CD8-positive, alpha-beta T cell (primary cell): ENCODE measurements at places on chromosomes 1 and 21.

GRCh38 chr1:18299441-18300338 lies 181.0 kb upstream of the KLHDC7A start:
- no peak for DNase-seq

DNA sequence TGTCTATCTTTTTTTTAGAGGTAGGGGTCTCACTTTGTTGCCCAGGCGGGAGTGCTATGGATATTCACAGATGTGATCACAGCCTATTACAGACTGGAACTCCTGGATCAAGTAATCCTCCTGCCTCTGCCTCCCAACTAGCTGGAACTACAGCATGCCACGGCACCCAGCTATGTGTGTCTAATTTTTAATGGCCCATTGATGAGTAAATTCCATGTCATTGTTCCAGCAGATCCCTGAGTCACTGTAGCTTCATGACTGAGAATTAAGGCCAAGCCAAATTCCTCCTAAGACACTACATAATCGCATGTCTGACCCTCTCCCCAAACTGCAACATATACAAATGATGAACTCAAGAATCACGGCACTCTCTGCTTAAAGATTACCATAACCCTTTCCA lies 84.2 kb upstream of the RGS2 start:
- DNase-seq = no peak

DNA sequence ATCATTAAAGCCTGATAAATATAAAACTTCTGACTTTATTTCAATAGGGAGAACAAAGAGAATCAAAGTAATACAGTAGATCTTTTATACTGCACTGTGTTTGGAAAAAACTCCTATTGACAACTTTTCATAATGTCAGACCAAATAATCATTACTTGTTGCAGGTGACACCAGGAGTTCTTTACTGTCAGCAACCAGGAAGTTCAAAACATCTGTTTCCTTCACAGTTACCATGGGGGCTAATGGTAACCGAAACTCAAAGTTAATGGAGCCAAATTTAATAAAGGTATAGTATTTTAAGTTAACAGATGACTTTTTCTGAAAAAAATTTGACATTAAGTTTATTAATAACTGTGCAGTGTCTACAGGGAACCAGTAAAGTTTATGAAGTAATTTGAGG lies 10.6 kb downstream of the EFCAB7 start:
- DNase-seq = no peak

- no peak for DNase-seq
Observed at GRCh38 chr1:63674238-63674864, 81.1 kb downstream of the PGM1 start.

- DNase-seq = peak; percentile 17
Observed at GRCh38 chr21:46153247-46154154, 1.9 kb downstream of the FTCD start.

GRCh38 chr21:26374817-26375216 lies 198.3 kb downstream of the CYYR1 start:
- DNase-seq = no peak

- no peak for DNase-seq
Observed at GRCh38 chr1:178183796-178184195, 89.9 kb downstream of the RASAL2 start.

DNA sequence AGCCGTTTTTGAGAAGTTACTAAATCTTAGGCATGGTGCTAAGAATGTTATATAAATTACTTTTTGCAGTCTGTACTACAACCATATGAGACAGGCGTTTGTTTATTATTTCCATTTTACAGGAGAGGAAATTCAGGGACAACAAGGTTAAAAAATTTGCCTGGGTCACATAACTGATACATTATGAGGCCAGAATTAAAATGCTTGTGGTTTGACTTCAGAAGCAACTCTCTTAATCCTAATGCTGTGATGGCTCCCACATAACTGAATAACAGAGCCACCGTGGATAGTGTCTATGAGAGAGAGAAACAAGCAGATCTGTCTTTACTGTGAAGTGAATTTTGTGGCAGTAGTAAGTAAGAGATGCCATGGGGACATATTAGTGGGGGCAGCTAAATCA lies 184.9 kb downstream of the NCAM2 start:
- DNase-seq = no peak

DNA sequence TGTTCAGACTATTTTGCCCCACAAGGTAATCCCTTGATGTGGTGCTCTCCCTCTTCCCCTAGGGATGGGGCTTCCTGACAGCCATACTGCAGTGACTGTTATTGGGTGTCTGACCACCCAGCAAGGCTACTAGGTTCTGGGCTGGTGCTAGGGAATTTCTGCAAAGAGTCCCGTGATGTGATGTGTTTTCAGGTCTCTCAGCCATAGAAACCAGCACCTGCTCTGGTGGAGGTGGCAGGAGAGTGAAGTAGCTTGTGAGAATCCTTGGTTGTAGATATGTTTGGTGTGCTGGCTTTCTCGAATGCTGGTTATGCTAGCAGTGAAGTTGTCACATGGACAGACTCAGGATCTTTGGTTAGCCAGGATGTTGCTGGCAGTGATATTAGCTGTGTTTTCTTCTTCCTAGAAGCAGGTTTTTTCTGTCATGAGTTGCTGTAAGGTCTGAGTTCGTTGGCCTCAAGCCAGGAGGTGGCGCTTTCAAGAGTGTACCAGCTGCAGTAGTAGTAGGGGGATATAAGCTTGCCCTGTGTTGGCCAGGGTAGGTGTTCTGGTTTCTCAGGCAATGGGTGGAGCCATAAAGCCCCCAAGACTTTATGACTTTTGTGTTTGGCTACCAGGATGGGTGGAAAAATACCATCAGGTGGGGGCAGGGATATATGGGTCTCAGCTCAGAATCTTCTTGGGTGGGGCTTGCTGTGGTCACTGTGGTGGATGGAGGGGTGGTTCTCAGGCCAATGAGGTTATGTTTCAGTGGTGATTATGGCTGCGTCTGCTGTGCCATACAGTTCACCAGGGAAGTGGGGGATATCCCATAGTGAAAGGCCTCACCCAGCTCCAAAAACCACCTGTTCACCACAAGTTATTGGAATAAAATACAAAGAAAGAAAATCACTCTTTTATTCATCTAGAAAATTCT lies 1112.3 kb downstream of the KCNT2 start:
- DNase-seq = no peak

DNA sequence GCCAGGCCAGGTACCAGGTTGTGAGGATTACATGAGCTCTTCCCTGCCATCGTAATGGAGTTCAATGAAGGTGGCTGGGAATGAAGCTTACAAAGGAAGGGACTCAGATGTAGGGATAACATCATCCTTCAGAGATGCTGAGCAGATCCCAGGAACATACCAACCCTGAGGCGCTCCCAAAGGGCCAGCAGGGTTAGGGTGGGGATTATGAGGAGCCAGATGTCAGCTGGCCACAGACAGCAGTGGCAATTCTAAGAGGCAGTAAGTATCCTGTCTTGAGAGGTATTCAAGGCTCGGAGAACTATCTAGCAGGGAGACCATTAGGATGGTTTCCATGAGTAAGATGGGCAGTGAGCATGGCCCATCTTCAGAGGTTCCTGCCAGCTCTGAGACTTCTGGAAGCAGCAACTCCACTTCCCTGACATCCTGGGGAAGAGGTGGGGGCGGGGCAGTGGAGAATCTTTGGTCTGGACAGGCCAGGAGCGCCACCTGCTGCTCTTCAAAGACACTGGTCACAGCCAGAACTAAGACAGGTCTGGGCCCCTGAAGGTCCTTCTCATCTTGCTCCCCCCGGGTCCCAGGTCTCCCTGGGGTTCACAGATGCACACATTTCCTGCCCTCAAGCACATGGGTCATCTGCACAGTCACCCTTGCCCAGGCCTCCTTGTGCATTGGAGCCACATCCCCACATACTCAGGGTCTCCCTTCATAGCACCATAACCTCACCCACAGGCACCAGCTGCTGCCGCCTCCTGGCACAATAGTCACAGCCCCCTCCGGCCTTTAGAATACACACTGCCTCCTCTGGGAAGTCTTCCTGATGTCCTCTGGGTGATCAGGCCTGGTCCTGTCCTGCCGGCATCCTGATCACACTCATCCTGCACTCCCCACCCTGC lies 2.7 kb upstream of the SDC3 start:
- peak; percentile 40 for DNase-seq

DNA sequence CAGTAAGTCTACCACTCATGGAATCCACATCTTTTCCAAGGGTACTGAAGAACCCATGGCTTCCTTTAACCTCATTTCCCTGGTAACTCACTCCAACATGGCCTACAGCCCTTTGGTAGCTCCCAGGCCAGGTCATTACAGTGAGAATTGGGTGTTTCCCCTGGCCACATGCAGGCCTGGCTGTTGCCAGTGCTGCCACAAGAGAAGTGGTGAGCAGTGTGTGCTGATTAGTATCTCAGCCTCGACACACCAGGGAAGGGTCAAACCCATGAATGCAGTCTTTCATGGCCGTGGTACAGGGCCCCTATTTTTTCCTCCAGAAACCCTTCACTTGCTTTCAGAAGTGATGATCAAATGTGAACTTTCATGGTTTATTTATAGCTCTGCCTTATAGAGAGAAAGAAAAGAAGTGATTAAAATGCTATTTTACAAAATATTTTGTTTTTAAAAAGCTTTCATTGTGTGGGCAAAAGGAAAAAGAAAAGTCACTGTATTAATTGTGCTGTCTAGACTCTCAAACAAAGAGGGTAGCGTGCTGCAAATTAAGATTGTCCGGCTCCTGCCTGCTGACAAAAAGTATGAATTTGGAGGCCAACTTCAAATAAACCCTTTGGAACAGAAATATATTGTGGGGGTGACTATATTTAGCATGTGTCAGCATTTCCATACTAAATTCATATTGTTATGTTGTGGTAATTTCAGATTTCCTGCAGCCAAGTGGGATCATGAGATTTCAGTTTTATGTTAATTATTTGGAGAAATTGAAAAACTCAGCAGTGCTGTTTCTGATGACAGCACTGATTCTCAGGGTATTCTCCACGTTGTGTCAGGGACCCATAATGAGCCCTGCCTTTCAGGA lies 62.0 kb upstream of the HOOK1 start:
- DNase-seq = no peak

DNA sequence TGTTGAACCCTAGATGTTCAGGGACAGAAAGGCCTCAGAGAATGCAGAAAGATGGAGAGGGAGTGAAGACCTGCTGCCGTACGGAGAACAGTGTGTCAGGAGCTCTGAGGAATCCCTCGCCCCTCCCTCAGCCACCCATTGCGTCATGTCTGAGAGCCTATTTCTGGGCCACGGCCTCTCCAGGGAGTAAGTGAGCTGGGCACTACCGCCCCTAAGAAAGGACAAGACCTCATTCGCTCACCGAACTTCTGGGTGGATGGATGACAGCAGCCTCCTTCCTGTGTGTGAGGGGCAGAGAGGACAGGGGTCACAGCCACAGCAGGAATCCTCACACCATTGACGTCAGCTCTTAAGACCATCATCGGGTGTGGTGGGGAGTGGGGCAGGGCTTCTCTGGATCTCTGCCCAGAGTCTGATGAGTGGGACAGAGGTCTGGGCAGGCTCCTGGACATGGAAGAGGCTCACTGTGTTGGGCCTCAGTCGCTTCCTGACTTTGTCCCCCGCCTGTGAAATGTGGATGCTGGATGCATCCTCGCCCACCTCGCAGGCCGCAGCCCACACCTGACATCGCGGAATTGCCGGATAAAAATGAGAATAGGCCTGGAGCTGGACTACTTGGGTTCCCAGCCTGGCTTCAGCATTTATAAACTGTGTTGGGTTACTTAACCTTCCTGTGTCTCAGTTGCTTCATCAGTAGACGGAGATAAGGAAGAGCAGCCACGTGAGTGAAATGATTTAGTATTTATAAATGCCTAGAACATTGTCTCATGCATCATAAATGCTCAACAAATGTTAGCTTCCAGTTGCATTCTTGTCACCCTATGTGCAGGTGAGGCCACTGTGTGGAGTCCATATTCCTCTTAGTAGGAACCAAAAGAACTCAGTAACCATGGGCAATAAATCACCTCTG lies 238.6 kb downstream of the TRABD2B start:
- DNase-seq = no peak

DNA sequence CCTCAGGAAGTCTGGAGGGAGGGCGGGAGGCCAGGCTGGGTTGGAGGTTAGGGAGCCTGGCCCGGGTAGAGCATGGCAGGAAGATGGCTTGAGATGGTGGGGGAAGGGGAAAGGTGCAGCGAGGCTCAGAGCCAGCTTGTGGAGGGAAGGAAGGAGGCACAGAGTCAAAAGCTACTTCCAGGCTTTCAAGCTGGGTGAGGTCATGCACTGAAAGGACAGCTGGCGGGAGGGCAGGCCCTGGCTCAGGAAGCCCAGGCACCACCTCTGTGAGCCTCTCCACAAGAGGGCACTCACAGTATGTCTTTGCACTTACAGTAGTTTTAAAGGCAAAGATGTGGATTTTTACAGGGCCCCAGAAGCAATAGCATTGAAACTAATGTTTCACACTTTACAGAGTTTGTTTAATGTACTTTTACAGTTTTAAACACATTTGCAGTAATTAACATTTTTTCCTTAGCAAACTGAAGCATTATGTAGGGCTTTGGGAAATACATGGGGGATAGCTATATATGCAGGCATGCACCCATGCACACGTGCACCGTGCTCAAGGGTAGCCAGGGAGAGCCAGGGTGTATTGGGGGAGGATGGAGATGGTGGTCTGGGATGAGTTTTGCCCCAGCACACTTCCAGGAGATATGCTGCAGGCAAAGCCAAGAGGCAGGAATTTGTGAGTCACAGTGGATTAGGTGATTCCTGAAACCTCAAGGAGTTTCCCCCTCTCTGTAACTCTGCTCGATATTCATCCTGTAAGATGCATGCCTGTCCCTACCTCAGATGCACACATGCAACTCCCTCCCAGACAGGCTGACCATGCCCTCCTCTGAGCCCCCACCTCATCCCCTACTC lies 6.1 kb upstream of the ADAM15 start:
- peak; percentile 62 for DNase-seq

GRCh38 chr1:17739050-17739449 lies 16.1 kb upstream of the ACTL8 start:
- DNase-seq = no peak

DNA sequence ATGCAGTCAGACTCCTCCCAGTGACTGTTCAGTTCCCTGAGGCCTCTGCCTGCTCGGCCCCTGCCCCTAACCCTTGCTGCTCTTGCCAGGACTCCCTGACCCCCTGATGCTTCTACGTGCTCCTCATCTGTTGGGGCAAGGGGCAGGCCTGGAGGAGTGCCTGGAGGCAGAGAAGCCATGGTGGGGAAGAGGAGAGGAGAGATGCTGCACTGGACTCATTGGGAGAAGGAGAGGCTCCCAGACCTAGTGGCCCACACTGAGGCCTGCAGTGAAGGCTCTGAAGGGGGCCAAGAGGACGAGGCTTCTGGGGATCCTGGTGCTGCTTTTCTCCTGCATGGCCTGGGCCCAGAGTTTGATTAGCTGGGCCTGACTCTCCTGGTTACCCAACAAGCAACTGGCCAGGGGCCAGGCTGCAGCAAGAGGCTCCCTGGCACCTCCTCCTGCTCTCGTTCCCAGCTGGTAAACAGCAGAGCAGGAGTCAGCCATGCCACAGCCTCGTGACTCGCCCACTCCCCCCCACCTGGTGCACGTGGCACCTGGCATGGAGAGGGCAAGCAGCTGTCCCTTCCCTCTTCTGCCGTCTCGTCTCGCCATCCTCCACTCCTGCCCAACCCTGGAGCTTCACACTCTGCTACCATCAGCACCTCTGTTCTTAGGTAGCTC lies 847 bp upstream of the RORC start:
- DNase-seq = no peak

- no peak for DNase-seq
Observed at GRCh38 chr21:45562402-45562801, 20.2 kb upstream of the SLC19A1 start.
